ENCODE measurements at places on chromosomes 12 and 14.

GRCh38 chr12:120421701-120422100 lies 16.2 kb upstream of the COX6A1 start:
- DNase-seq = no peak

- DNase-seq = no peak
Observed at GRCh38 chr14:61661471-61662400, 33.6 kb upstream of the HIF1A start.

- no peak for DNase-seq
Observed at GRCh38 chr12:9024512-9024911, 35.2 kb downstream of the KLRG1 start.

- DNase-seq = no peak
Observed at GRCh38 chr14:95071649-95072280, 85.6 kb downstream of the DICER1 start.

DNA sequence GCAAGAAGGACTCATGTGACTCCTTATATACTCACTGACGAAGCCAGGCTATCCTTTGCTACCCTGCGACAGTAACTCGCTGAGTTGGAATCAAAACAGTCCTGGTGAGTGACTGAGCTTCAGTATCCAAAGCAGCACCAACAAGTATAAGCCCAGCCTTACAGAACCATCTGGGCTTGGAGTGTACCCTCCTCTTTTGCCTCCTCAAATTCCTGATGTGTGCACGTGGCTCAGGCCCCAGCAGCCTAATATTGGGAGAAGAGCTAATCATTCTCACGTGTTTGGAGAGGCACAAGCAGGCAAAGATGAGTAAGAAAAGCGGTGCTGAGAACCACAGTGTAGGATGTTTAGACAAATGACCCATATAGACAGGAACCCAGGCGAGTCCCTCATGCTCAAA lies 34.4 kb downstream of the PPTC7 start:
- DNase-seq = no peak

GRCh38 chr12:90086281-90086680 lies 377.6 kb upstream of the ATP2B1 start:
- no peak for DNase-seq

- peak; percentile 30 for DNase-seq
Observed at GRCh38 chr14:105168496-105168978, at the start of gene JAG2. Gene JAG2, minus strand, starts transcription at chr14:105168776. Its CDS starts 356 bp downstream, at chr14:105168420.

DNA sequence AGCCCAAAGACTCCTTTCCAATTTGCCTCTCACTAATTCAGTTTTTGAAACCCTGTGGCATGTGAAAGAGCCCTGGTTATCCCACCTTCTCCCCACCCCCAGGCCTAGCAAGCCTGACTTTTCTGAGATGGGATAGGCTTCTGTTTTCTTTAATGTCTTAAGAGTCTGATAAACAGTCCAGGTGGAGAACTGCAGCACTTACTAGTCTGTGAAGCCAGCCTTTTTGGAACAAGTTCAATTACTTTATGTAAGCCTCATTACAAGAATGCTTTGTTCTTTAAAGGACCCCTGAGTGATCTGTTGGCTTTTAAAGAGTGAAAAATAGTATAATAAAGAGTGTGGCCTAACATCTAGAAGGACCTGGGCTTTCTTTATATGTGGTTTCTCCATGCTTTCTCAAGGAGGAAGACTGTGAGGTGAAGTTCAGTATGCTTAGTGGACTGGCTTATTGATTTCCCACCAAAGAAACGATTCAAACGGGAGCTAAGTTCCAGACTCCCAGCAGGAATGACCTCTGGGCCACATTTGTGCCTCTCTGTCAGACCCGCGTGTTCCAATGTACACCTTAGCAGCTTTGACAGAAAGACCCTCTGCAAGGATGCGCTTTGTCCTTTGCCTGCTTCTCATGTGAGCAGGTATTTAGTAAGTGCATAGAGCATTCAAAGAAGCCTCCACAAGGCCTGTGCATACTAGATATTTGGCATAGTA lies 129.5 kb downstream of the DAAM1 start:
- DNase-seq = no peak

Data from stimulated activated CD8-positive, alpha-beta memory T cell treated with anti-CD3 and anti-CD28 coated beads, Interleukin-15, amount 100 ng/mL, for 24 hours (primary cell).